ENCODE measurements at places on chromosomes 1 and 21.

- DNase-seq = no peak
These were observed 33.5 kb downstream of the SUSD4 start for GRCh38 chr1:223330466-223330865.

DNA sequence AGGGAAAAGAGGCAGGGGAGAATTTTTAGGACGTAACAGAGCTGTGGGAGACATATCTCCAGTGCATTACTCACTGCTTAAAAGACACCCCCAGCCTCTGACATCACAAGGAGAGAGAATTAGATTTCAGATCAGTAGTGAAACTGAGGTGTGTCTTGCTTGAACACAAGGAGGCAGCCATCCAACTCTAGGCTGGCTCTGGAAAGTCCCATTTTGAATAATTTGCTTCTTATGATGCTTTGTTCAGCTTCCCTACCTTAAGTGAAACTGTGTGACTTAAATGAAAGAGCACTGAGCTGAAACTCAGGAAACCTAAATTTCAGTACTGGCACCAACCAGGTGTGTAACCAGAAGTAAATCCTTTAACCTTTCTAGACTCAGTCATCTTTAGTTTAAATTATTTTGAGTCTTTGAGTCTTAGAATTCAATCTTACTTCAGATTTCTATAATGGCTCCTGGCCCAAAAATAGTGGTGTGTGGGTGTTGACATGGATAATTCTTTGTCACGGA, 251.6 kb upstream of the SGIP1 start:
- DNase-seq = no peak

DNA sequence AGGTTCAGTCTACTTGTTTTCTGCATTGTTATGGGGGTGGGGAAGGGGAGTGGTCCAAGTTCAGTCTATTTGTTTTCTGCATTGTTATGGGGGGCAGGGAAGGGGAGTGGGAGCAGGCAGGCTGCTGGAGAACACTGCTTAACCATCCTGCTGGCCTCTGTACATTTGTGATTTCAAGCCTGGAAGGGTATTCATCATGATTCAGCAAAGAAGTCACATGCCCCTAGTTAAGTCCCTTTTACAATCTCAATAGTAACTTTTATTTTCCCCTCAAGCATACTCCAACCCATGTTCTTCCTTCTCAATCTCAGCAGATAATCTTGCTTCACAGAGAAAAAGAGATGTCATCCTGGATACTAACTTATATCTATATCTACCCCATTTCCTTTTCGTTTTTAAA, 7.9 kb downstream of the LYST start:
- DNase-seq = no peak

DNA sequence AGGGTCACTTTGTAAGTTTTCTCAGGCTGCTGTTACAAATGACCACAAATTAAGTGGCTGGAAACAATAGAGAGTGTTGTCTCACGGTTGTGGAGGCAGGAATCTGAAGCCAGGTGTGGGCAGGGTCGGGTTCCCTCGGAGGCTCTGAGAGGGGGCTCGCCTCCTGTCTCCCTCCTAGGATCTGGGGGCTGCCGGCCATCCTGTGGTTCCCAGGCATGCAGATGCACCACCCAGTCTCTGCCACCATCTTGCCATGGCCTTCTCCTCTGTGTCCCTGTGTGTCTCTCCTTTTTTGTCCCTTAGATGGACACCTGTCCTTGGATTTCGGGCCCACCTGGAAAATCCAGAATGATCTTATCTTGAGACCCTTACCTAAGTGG, 4.8 kb downstream of the TP73 start:
- no peak for DNase-seq

- DNase-seq = no peak
These were observed 34.8 kb downstream of the KPNA6 start for GRCh38 chr1:32142446-32143301.

- DNase-seq = no peak
These were observed 13.4 kb downstream of the ENTREP3 start for GRCh38 chr1:155241841-155242264.

DNA sequence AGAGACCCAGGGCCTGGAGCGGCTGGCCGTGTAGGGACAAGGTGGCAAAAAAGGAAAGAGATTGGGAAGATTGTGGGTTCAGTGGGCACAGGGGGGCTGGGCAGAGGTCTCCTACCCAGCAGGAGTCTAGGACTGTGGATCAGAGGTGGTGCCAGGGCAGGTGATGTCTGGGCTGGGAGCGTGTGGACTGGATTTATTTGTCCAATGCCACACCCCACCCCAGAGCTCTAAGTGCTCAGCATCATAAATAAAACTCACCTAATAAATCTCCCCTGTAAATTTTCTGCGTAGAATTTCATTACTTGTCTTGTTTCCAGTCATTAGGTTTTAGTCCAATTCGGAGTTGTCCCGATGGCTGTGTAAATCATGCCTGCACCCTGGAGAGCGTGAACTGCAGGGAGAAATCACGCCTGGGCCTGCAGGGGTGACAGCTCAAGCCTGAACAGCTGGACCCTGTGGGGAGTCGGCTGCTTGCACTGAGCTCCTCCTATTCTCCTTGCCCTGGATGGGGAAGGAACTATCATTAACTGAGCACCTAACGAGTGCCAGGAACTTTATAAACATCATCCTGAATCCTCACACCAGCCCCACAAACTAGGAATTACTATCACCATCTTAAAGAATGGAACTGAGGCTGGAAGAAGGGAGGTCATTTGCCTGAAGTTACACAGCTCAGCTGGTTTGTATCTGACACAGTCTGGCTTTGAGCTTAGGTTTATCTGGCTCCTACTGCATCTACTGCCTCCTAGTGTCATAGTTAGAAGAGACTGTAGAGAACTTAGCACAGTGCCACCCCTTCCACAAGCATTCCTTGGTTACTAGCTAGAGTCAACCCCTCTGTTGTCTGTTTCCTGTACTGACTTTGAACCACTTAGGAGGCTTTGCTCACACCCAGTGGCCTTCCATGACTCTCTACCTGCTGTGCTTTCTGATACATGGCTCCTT, 25.0 kb upstream of the POU3F1 start:
- no peak for DNase-seq

GRCh38 chr1:119893827-119894700, 2.3 kb downstream of the ADAM30 start:
- DNase-seq = peak; percentile 66

GRCh38 chr1:54331091-54331772, 75.0 kb downstream of the SSBP3 start:
- no peak for DNase-seq

- DNase-seq = no peak
These were observed 334.3 kb upstream of the ADAMTS5 start for GRCh38 chr21:27301220-27301619.

GRCh38 chr1:172673761-172674160, 14.9 kb downstream of the FASLG start:
- DNase-seq = no peak

DNA sequence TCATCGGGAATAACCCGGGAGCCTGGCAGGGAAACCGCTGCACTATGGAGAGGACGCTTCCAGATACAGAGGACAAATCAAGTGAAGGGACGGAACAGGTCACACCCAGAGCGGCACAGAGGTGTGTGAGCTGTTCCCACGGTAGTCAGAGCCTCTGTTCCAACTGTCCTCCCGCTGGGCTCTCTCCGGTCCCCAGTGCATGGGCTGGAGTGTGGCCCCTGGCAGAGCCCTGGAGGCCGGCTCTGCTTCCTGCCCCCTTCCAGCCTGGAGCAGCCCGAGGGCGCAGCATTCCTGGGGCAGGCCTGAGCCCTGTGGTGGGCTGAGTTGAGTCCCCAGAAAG, 11.9 kb upstream of the ZBTB21 start:
- no peak for DNase-seq

DNA sequence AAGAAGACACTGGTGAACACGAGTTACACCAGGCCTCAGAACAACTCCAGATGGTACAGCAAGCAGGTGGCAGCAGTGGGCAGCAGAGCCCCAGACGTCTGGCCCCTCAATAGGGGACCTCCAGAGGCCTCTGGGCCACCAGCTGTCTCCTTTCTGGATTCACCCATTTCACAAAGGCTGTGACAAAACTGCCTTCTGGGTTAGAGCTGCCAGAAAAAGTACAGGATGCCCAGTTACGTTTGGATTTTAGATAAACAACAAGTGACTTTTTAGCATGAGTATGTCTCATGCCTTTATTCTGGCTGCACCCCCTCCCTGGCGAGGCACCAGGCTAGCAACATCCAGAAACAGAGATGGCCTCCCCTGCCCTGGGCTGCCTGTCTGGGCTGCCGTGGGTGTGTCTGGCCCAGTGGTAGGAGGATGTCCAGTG, 30.1 kb downstream of the ITPKB start:
- no peak for DNase-seq

DNA sequence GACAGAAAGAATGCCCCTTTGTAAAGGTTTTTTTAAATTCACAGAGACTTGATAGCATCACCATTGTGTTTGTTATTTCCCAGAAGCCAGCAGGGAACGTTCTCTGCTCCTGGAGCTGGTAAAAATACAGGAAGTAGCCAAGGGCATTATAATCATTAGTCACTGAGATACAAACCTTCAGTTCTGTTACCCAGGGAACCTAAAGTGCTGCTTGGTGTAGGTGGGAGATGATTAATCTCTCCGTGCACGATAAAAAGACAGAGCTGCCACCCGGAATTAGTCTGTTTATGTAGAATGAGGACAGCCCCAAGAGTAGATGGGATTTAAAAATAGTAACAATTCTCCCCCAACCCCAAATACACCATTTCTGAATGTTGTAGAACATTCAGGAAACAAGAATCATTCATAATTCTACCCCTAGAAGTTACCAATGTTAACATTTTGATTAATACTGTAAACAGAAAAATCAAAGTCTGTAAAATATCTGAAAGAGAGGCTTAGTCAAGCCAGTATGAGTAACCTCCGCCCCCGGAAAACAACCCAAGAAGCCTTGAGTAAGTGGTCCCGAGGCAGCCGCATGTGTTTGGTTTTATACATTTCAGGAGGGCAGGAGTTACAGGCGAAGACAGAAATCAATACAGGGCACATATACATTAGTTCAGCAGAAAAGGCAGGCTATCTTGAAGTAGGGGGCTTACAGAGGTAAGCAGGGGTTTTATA, 45.3 kb upstream of the CTBS start:
- DNase-seq = no peak

GRCh38 chr1:69846267-69846666, 278.5 kb downstream of the LRRC7 start:
- no peak for DNase-seq

DNA sequence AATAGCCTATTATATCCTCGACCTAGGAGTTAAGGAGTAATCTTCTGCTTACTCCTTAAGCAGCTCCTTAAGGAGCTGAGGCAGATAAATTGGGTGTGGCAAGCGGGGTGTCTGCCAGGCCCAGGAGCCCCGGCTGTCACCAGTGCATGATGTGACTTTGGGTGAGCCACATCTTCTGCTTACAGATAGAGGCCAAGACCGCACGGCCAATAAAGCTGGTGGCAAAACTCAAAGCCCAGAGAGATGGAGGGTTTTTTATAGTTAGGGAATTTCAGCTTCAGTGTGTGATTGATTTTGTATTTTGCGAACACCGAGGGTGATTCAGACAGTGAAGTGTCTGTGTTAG, 9.8 kb downstream of the MX2 start:
- no peak for DNase-seq

DNA sequence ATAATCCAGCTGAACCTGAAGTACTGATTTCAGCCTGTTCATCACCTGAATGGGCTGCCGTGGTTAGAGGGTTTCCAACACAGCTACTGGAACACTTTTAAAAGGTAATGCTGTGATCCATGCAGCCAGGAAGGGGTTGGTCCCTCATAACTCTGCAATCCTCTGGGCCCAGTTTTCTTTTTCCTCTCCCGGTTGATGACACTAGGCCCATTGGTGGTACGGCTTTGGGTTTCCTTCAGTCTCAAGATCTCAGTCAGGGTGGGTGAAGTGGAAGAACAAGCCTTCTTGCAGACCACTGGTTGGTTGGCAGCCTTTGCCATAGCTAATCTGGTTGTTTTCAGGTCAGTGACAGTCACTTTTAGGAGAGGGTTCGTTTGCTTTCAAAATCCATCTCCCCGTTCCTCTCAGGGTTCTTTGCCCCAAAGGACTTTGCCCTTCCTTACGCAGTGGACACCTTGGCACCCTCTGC, 502 bp upstream of the SLC35A3 start:
- no peak for DNase-seq

DNA sequence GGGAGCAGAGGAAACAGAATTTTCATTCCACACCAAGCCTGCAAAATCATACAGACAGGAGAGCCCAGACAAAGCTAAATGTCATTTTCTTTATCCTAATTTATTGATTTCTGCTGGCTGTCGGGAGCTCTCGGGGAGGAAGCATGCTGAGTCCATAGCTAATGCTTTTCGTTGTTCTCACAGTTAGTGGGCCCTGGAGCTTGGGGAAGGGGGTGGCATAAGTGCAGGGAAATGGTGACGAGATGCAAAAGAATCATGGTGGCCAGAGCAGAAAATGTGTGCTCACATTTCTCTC, 202.4 kb downstream of the TOMM20 start:
- DNase-seq = no peak

GRCh38 chr1:156052862-156053767, 483 bp downstream of the UBQLN4 start:
- DNase-seq = peak; percentile 84

GRCh38 chr1:170885551-170885950, 49.8 kb upstream of the MROH9 start:
- no peak for DNase-seq

- DNase-seq = no peak
These were observed 118.5 kb downstream of the PLD5 start for GRCh38 chr1:242405947-242406346.

DNA sequence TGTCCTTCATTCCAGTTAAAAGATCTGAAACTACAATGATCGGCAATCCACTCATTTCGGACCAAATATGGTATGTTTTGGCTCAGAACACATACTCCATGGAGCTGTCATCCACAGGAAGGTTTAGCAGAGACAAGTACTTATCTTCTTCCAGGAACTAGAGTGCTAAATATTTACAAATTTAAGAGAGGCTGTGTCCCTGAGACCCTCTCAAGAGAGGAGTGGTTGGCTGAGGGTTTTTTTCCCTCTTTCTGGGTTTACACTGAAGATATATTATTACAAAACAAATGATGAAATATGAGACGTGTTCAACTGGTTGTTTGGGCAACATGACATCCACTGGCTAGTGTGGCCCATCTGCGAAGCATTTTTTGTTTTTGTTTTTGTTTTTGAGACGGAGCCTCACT, 25.9 kb upstream of the NID1 start:
- DNase-seq = no peak

DNA sequence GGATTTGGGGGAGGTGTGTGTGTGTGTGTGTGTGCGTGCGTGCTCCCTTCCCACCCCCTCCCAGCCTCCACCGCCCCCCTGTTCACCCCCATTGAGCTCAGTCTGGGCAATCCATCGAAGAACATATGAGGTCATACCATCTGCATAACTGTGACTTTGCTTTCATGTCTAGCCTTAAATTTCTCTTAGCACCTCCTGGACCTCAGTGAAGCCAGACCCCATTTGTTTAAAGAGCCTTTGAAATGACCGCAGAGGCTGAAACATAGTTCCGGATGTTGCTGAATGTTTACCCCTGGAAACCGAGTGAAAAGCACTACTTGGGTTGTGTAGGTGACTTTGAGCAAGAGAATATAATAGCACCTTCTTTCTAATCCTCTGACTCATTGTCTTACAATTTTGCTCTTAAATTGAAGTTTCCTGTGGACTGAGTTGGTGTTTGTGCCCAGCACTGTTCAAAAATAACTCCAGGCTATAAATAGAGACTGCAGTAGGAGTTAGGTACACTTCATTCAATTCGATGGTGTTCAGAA, 75.4 kb downstream of the UBE4B start:
- DNase-seq = no peak
